ENCODE measurements at places on chromosomes 3 and 15. TPM values are rescaled to one million over a fixed set of nuclear protein-coding genes. Genes with fewer than 3 reads are reported as not detected.
A peak's percentile ranks its signal among the peaks of the same experiment; 100 is the strongest.

DNA sequence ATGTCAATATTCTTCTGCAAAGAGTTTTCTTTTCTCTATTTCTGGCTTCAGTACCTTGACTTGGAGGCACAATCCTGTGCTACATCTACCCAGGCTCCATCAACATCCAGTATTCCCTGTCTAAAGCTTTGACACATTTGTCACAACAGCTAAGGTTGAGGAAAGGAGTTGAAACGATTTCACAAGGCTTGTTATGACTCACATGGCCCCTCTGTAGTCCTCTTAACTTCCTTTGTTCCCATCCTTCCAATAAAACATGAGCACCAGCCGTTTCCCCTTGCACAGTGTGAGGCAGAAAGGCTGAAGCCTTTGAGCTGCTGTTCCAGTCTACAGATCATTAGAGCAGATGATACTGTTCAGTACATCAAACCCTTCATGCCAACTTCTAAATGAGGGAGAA lies 163.0 kb upstream of the TMCO5A start:
- H3K36me3 ChIP-seq: no peaks in the 10 kb centered on the region
- no peaks in the 10 kb centered on the region for H3K4me1 ChIP-seq
- no peak overlapping the region for H3K27ac ChIP-seq
- peak; percentile 48 for DNase-seq
- peaks cover 11% of the 10 kb centered on the region for H3K27me3 ChIP-seq

- peaks cover 12% of the 10 kb centered on the region for H3K36me3 ChIP-seq
- peak overlapping the region; percentile 88 for H3K4me3 ChIP-seq
- peak; percentile 58 for DNase-seq
- H3K27ac ChIP-seq: peak overlapping the region; percentile 98
Measured at GRCh38 chr15:35545316-35545823, 595 bp downstream of the DPH6 start.

CCR4 gene
- not detected for total RNA-seq

- peak overlapping the region; percentile 83 for H3K4me3 ChIP-seq
- no peaks in the 10 kb centered on the region for H3K27me3 ChIP-seq
- DNase-seq: no peak
Measured at GRCh38 chr15:34336991-34337556, 507 bp downstream of the SLC12A6 start.

GRCh38 chr3:52217409-52217805 lies 8.0 kb downstream of the TLR9 start:
- H3K4me3 ChIP-seq: peak overlapping the region; percentile 31
- peaks cover 13% of the 10 kb centered on the region for H3K4me1 ChIP-seq
- H3K36me3 ChIP-seq: peaks cover 38% of the 10 kb centered on the region
- DNase-seq: no peak
- no peaks in the 10 kb centered on the region for H3K27me3 ChIP-seq

GRCh38 chr3:157652366-157652765 lies 149.2 kb upstream of the VEPH1 start:
- no peak overlapping the region for H3K4me3 ChIP-seq
- H3K36me3 ChIP-seq: peaks cover 4% of the 10 kb centered on the region
- no peak for DNase-seq
- H3K4me1 ChIP-seq: no peaks in the 10 kb centered on the region

DNA sequence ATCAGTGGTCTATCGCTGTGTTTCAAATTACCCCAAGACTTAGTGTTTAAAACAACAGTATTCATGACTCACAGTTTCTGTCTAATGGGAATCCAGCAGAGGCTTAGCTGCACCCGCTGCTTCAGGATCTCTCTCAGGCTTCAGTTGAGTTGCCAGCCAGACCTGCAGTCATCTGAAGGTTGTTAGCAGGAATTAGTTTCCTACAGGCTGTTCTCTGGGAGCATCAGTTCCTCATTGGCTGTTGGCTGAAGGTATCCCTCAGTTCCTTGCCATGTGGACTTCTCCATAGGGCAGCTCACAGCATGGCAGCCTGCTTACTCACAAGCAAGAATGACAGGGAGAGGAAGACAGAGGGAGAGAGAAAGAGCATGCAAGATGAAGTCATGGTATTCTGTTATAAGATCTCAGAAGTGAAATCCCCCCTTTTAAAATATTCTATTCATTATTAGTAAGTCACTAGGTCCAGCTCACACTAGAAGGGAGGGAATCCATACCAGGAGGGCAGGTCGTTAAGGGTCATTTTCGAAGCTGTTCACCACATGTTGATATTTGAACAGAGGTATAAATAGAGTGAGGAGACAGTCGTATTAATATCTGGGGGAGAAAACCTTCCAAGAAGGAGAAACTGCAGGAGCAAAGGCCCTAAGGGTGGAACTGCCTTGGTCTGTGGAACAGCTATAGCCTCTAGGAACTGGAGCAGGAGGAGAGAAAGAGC lies 473.9 kb upstream of the PPP2R3A start:
- no peak overlapping the region for H3K27ac ChIP-seq
- H3K27me3 ChIP-seq: no peaks in the 10 kb centered on the region
- no peaks in the 10 kb centered on the region for H3K4me1 ChIP-seq
- H3K4me3 ChIP-seq: no peak overlapping the region

DNA sequence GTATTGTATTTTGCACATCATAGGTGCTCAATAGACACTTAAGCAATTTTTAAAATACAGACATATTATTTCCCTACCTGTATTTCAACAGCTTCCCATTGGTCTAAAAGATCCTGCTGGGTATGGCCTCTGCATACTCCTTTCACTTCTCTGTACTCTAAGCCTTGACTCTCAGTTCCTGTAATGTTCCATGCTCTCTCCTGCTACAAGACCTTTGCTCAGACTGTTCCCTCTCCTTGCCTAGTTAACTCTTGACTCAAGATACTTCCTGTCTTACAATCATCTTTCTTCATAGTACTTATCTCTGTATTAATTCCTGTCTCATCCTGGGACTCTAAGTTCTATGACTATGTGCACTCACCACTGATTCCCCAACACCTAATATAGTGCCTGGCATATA lies 1.7 kb downstream of the SCN11A start:
- H3K4me3 ChIP-seq: no peak overlapping the region
- DNase-seq: no peak
- no peaks in the 10 kb centered on the region for H3K4me1 ChIP-seq
- H3K27ac ChIP-seq: no peak overlapping the region

GRCh38 chr3:196843435-196844110 lies 24.1 kb upstream of the SENP5 start:
- no peaks in the 10 kb centered on the region for H3K4me1 ChIP-seq
- no peak for DNase-seq
- no peaks in the 10 kb centered on the region for H3K36me3 ChIP-seq
- H3K27me3 ChIP-seq: no peaks in the 10 kb centered on the region

CLDN18 gene
- not detected for total RNA-seq

SLC9A9 gene
- total RNA-seq: 2.0 TPM

- no peak for DNase-seq
- H3K36me3 ChIP-seq: no peaks in the 10 kb centered on the region
- H3K27ac ChIP-seq: no peak overlapping the region
- H3K4me3 ChIP-seq: no peak overlapping the region
- H3K4me1 ChIP-seq: no peaks in the 10 kb centered on the region
- H3K27me3 ChIP-seq: no peaks in the 10 kb centered on the region
Measured at GRCh38 chr3:128323206-128324081, 143.2 kb downstream of the DNAJB8 start.

WDR93 gene
- 0.47 TPM for total RNA-seq

DNA sequence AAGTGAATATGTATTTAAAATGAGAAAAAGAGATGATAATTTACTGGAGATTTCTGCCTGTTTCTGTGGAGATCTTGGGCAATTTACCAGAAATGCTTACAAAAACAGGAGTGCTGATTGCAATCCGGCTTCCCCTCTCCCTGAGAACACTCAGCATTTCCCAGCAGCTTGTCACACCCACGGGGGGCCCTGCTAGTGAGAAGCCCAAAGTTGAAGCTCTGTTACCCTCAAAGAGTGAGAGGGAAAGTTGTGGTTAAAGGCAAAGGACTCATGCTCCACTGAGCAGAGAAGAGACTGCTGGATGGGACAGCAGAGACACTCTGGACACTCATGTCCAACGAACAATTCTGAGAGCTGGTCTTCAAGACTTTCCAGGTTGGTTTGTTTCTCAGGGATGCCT lies 2.9 kb downstream of the MCTP2 start:
- peak; percentile 61 for DNase-seq
- no peaks in the 10 kb centered on the region for H3K27me3 ChIP-seq
- H3K27ac ChIP-seq: peak overlapping the region; percentile 73
- peak overlapping the region; percentile 62 for H3K4me3 ChIP-seq
- H3K4me1 ChIP-seq: peaks cover 62% of the 10 kb centered on the region
- no peaks in the 10 kb centered on the region for H3K36me3 ChIP-seq

DNA sequence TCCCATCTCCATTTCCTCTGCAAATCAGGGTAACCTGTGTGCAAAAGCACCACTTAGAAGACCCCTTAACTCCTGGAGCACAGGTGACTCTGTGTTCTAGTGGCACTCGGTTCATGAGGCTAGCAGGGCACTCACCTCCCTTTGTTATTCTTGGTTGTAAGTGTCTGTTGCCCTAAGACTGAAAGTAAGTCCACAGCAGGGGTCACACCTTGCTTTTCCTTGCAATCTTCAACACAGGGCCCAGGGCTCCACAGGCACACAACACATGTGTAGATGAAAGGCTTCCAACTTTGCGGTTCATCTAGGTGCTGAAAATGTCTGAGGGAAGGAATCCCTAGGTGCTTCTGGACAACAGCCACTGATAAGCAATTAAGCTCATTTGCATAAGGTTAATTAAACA lies 2.9 kb downstream of the RNU6-1 start:
- peaks cover 9% of the 10 kb centered on the region for H3K4me1 ChIP-seq
- peaks cover 13% of the 10 kb centered on the region for H3K36me3 ChIP-seq
- H3K27ac ChIP-seq: no peak overlapping the region
- H3K4me3 ChIP-seq: no peak overlapping the region

DNA sequence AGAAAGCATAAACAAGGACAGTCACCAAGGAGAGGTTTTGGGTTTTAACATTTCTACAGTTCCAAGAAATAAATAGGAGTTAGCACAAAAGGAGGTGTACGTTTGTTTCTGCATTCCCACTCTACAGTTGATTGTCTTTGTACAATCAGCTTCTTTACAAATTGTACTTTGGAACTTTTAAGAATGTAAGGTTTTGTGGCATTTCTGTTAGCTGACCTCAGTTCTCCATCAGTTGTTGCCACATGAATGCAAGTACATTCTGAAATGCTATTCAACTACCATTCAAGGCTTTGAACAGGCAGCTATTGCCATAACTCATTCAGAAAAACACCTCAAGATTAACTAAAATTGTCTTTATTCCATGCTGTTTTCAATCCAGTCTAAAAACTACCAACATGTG lies 253.2 kb upstream of the UBE2E1 start:
- peaks cover 19% of the 10 kb centered on the region for H3K4me1 ChIP-seq
- H3K36me3 ChIP-seq: peaks cover 13% of the 10 kb centered on the region
- no peaks in the 10 kb centered on the region for H3K27me3 ChIP-seq

DNA sequence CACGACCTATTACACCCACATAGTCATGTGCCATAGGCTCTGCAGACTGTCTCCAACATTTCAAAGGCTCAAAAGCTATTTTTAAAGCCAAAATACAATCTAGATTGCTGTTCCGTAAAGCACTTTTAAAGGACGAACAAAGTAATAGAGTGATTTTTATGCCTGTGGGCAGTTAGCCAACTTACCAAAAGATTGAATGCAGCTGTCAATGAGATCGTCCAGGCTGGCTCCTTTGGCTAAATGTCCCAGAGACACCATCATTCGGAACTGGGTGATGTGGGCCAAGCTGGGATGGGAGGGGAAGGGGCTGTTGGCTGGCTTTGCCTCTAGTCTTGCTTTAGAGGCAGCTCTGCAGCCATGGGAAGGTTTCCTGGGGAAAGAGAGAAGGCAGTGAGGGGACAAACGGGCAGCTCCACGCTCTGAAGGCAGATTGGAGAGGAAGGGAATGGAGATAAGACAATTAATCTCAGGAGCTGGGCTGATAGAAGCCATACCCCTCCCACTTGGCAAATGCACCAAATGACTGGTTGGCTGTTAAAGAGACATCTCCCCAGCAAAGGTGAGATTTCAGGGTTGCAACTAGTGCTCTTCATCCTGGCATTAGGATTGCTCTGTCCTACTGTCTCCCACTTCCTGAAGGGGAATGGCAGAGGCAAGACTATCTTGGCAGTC lies 4.8 kb downstream of the RASGRP1 start:
- peaks cover 6% of the 10 kb centered on the region for H3K36me3 ChIP-seq
- H3K27ac ChIP-seq: no peak overlapping the region
- H3K27me3 ChIP-seq: peaks cover 29% of the 10 kb centered on the region
- no peak overlapping the region for H3K4me3 ChIP-seq
- DNase-seq: no peak

DNA sequence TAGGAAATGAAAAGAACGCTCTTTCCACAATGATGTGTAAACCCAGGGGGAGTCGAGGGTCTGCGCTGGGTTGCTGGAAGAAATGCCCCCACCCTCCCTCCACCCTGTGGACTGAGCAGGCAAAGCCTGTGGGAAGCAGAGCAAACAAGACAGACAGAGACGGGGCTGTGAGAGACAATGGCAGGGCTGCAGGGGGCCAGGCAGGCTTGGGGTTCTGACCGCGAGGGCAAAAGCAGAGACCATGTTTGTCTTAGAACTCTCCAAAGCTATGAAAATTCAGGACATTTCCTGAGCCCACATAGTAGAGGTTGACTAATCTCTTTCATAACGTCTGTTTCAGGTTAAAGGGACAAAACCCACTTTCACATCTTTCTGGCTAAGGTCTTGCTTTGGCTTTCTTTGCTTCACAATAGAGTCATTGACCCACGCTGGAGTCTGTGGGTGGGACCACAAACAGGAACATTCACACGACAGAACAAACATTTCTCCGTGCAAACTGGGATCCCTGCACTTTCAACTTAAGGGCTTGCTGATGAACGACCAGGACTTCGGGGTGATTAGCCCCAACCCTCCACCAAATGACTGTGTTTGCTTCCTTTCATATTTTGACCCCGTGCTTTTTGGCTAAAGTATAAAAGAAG lies 156.0 kb upstream of the TPM1 start:
- no peaks in the 10 kb centered on the region for H3K36me3 ChIP-seq
- H3K4me1 ChIP-seq: peaks cover 17% of the 10 kb centered on the region
- H3K27me3 ChIP-seq: no peaks in the 10 kb centered on the region
- no peak overlapping the region for H3K27ac ChIP-seq
- no peak overlapping the region for H3K4me3 ChIP-seq
- DNase-seq: no peak

PDZRN3 gene
- not detected for total RNA-seq
